Neuronal stem cell (in vitro differentiated cells): ENCODE measurements at places on chromosomes 12 and 14.

DNA sequence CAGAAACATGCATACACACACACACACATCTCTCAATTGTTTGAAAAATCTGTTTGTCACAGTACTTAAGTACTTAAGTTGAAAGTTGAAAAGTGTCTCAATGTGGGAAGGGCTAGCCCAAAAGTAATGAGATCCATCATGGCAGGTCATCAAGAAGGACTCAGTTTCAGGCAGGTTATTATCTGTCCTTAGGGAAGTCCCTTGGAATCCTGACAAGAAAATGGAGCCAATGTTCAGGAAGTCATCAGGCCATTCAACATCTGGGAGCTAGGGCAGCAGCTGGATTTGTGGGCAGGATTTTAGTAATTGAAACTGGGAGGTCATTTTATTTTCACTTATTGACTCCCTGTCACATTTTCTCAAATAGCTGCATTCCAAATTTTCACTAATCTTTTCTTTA, 56.0 kb downstream of the MSRB3 start:
- H3K36me3 ChIP-seq = no peaks in the 10 kb centered on the region
- no peak overlapping the region for H3K4me3 ChIP-seq
- no peaks in the 10 kb centered on the region for H3K27me3 ChIP-seq
- H3K27ac ChIP-seq = no peak overlapping the region
- H3K4me1 ChIP-seq = peaks cover 4% of the 10 kb centered on the region
- DNase-seq = no peak

DNA sequence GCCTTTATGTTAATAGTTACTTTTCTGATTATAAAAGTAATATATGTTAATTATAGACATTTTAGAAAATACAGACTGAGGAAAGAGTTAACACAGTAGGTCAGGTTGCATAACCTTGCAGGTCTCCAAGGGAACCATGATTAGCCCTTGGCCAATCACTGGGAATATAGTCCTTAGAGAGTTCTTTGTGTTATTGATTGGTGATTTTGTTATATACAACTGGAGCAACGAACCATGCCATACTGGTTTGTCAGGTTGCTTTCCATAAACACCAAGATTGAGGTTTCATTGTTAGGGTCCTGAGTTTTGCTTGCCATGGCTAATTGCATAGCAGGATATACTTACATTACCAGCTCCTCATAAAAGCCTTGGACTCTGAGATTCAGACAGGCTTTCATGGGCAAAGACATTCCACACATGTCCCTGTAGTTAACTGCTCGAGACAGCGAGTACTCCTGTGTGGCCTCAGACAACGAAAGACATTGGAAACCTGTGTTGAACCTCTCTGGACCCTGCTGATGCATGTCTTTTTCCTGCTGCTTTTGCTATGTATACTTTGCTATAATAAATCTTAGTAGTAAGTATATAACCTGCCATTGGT, 33.7 kb downstream of the MAPK1IP1L start:
- DNase-seq = no peak
- H3K4me3 ChIP-seq = no peak overlapping the region
- H3K4me1 ChIP-seq = no peaks in the 10 kb centered on the region
- no peaks in the 10 kb centered on the region for H3K36me3 ChIP-seq
- H3K27me3 ChIP-seq = no peaks in the 10 kb centered on the region

- peak; percentile 11 for DNase-seq
- peaks cover 29% of the 10 kb centered on the region for H3K36me3 ChIP-seq
- no peaks in the 10 kb centered on the region for H3K27me3 ChIP-seq
- no peaks in the 10 kb centered on the region for H3K4me1 ChIP-seq
- H3K27ac ChIP-seq = peak overlapping the region; percentile 8
Observed at GRCh38 chr14:102154821-102155549, 15.3 kb downstream of the WDR20 start.

DNA sequence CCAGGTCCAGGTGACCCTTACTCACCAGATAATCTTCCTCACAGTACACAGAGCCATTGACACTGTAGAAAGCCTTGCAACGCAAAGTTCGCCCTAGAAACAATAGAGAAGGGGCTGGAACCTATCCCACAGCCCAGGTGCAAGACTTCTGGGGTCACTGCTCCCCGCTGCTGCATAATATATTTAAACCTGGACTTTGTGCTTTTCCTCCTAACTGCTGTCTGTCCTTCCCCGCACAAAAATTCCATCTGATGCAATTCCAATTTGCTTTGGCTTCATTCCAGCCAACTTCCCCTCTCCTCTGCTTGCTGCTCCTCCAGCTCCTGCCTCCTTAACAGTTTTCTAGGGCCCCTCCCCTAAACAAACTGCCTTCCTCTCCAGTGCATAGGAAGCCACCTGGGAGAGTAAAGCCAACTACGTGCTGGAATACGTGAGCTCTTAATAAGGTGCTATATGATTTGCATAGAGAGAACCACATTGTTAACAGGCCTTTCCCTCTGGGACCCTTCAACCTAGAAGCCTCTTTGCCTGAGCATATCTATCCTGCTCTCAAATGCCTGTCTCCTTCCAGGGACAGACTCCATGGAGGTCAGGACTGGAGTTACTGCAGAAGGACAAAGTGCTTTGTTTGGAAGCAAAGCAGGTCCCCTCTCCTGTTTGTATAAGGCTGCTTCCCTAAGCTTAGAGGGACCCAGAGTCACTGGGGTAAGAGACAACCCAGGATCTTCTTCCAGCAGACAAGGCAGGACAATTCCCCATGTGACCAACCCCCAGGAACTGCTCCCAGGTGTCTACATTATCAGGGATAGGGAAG, 5.5 kb downstream of the AJUBA start:
- H3K36me3 ChIP-seq = peaks cover 82% of the 10 kb centered on the region
- peaks cover 37% of the 10 kb centered on the region for H3K4me1 ChIP-seq
- no peak overlapping the region for H3K4me3 ChIP-seq

- no peaks in the 10 kb centered on the region for H3K36me3 ChIP-seq
- H3K4me1 ChIP-seq = peaks cover 12% of the 10 kb centered on the region
- no peak overlapping the region for H3K27ac ChIP-seq
- no peaks in the 10 kb centered on the region for H3K27me3 ChIP-seq
Observed at GRCh38 chr14:32472076-32472475, 143.0 kb downstream of the AKAP6 start.

DNA sequence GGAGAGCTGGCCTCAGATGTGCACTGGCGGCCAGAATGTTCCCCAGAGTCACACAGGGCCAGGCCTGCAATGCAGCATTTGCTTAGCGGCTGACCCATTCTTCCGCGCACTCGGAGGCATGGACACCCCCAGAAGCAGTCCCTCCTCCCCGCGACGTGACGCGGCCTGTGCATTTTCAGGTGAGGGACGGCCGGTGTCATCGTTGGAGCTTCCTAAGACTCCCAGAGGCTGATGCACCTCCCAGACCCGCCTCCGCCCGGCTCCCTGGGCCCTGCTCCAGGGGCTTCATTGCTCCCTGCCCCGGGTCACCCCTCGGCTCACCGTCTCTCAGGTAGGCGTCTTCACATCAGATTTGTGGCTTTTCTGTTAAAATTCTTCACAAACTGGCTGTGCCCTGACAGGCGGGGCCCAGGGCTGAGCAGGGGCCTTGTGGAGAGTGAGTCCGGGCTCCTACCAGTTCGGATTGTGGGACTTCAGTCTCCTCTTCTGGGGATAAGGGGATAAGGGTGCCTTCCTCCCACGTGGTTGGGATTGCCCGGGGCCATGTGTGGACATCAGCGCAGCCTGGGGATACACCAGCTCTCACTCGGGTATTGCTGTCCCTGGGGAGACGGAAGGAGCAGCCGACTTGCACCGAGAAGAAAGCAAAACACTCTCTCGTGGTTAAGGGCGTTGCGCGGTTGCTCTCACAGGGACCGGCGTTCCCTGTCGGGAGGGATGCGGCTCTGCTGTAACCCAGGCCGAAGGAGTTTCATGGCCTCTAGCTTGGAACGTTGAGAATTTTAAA, 249.1 kb downstream of the ADGRD1 start:
- H3K27me3 ChIP-seq = no peaks in the 10 kb centered on the region
- H3K4me3 ChIP-seq = no peak overlapping the region
- no peaks in the 10 kb centered on the region for H3K4me1 ChIP-seq
- H3K27ac ChIP-seq = no peak overlapping the region
- no peak for DNase-seq
- H3K36me3 ChIP-seq = no peaks in the 10 kb centered on the region
